ENCODE measurements at places on chromosomes 1 and 21. TPM values are rescaled to one million over a fixed set of nuclear protein-coding genes. Genes with fewer than 3 reads are reported as not detected.

The PAX7 gene
- total RNA-seq = not detected

The NBPF12 gene
- total RNA-seq = 18.6 TPM

The VCAM1 gene
- not detected for total RNA-seq

The CALML6 gene
- 0.48 TPM for total RNA-seq

The ARHGEF16 gene
- total RNA-seq = not detected

The HPCAL4 gene
- total RNA-seq = 1.1 TPM

The RAB13 gene
- 1.5 TPM for total RNA-seq

The KRTAP12-2 gene
- not detected for total RNA-seq

The NCAM2 gene
- 0.02 TPM for total RNA-seq

The MXRA8 gene
- 0.11 TPM for total RNA-seq

The CD101 gene
- 2.0 TPM for total RNA-seq

The DIO1 gene
- total RNA-seq = not detected

The SERPINC1 gene
- total RNA-seq = 0.43 TPM

The SYNC gene
- total RNA-seq = not detected

The FMN2 gene
- total RNA-seq = not detected

The TTLL10 gene
- 0.89 TPM for total RNA-seq

The PLK3 gene
- total RNA-seq = 77.8 TPM

The HSPB7 gene
- not detected for total RNA-seq

The RGS8 gene
- not detected for total RNA-seq

The TMPRSS15 gene
- not detected for total RNA-seq

The OR2L2 gene
- 0.11 TPM for total RNA-seq

The CGN gene
- 0.09 TPM for total RNA-seq

The TNFRSF9 gene
- total RNA-seq = 3.4 TPM

The CRNN gene
- total RNA-seq = not detected

The SYTL1 gene
- 83.6 TPM for total RNA-seq

The PRUNE1 gene
- total RNA-seq = 13.9 TPM

The TRNP1 gene
- 0.07 TPM for total RNA-seq

The SLC44A3 gene
- not detected for total RNA-seq

The CCDC17 gene
- 3.2 TPM for total RNA-seq

The CFHR2 gene
- total RNA-seq = not detected

The PLA2G2F gene
- not detected for total RNA-seq

The SELE gene
- total RNA-seq = not detected

The LGALS8 gene
- 70.7 TPM for total RNA-seq

The NUF2 gene
- total RNA-seq = 57.3 TPM

The LRP8 gene
- 57.9 TPM for total RNA-seq

The KCNJ6 gene
- total RNA-seq = not detected

The C1orf116 gene
- not detected for total RNA-seq

The PDZK1IP1 gene
- not detected for total RNA-seq

The TRIM67 gene
- not detected for total RNA-seq

The CCDC27 gene
- not detected for total RNA-seq

The OR2L3 gene
- total RNA-seq = not detected

The KLHDC8A gene
- total RNA-seq = not detected

The CCDC24 gene
- 0.59 TPM for total RNA-seq

The UBE2U gene
- total RNA-seq = not detected

The B3GALNT2 gene
- total RNA-seq = 8.5 TPM

The ADAMTS1 gene
- 4.5 TPM for total RNA-seq

The AMY2A gene
- not detected for total RNA-seq

The KCNE2 gene
- total RNA-seq = not detected

The LIN28A gene
- total RNA-seq = not detected

The PPM1J gene
- total RNA-seq = 0.32 TPM

The GPR52 gene
- 3.4 TPM for total RNA-seq

The ASH1L gene
- total RNA-seq = 44.8 TPM

The IL19 gene
- total RNA-seq = 0.95 TPM

The LEMD1 gene
- not detected for total RNA-seq
